NCI-H1694 (cell line): ENCODE measurements at places on chromosomes 5 and 9.

GRCh38 chr5:168286386-168286785 lies 5.1 kb upstream of the WWC1 start:
- no peak for DNase-seq

DNA sequence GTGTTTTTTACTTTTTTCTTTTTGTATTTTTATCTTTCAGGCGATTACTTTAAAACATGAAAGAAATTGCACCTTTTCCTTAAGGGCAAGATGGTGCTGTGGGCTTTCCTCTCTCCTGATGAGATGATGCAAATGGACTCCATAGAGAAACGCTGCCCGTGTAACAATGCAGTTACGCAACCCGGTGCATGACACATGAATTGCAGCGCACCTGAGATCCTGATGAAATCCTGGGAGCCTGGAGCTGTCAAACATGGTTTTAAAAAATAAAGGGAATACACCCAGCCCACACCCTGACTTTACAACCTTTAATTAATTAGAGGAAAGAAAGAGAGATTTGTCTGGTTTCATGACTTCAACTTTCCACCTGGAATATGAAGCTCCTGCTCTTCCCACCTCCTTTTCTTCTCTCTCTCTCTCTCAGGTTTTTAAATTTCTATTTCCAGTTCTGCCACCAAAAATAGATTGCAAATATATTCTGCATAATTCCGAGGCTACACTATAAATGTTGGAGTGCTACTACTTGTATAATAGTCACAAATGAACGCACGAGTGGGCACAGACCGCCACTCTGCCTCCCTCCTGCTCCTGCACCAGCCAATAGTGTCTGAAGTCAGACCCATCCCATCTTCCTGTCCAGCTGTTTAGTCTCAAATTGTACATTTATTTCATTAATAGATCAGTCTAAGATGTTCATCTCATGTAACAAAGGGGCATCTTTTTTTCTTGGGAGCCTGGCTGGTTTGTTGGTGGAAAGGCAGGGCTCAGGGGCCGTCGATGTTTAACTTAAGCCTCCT lies 179.1 kb downstream of the AUH start:
- no peak for DNase-seq

- DNase-seq, result no peak
Observed at GRCh38 chr9:34992376-34992951, 2.9 kb downstream of the DNAJB5 start.

DNA sequence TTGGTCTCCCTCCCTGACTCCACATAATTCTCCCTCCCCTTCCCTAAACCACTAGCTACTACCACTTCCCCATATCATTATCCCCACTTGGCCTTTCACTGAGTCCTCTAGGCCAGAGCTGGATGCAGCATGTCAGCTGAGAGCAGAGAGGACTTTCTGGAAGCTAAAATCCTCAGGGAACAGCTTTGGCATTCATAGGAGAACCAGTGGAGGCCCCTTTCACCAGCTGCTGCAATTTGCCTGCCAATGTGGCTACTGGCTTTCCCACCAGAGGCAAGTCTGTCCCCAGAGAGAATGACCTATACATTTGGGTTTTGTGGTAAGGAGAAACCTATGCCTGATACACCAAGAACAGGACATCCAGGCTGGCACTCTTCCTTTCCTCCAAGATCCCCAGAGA lies 14.4 kb downstream of the FAM219A start:
- DNase-seq, result no peak

- DNase-seq, result no peak
Observed at GRCh38 chr9:20528253-20528652, 94.0 kb downstream of the MLLT3 start.

GRCh38 chr5:53039855-53040254 lies 50.7 kb downstream of the ITGA2 start:
- DNase-seq, result no peak

GRCh38 chr9:37512437-37512836 lies 26.7 kb downstream of the POLR1E start:
- DNase-seq, result no peak
